Stimulated activated CD8-positive, alpha-beta memory T cell treated with anti-CD3 and anti-CD28 coated beads, Interleukin-7, amount 100 ng/mL, for 24 hours (primary cell): ENCODE measurements at places on chromosomes 6 and 20.

GRCh38 chr20:44586289-44586911, 4.0 kb downstream of the PKIG start:
- DNase-seq: no peak

DNA sequence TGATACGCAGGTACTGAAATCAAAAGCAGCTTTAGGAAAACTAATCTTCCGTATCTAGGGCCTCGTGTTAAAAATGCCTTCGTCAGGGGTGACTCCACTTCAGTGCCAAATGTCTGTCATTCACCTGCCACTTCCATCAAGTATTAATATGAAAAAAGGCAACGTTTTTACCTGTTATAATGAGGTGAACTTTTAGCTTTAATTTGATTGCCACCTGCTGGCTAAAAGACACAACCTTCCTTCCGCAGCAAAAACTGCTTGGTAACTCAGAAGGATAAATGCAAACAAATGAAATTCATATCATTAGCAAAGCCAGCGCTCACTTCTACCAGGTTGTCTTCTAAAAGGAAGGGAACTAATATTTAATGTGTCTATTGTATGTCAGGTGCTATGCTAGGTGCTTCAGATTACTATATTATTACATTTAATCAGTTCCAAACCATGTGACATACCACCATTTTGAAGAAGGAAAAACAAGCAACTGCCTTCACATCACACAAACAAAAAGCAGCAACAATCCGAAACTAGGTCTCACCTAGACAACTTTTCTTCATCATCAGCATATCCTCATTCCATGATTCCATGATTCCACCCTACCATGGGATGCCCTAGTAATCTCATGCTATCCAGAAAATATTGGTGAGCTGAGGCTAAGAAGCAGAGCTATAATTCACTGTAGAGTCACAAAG, 20.6 kb upstream of the ARHGAP18 start:
- no peak for DNase-seq

DNA sequence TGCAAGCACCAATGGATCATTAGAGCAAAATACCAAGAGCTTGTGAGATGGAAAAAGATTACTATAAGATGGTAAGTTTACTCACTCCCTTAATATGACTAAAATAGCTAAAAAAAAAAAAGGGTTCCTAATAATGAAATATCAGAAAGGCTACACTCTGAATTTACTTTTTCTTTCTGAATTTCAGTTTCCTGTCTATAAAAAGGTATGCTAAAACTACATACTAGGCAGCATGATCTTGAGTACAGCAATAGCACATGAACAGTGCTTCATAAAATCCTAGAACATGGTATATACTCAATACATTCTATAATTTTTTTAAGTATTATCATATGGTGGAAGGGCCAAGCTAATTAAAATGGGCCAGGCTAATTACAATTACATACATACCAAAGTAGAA, 24.0 kb upstream of the FAM135A start:
- no peak for DNase-seq

DNA sequence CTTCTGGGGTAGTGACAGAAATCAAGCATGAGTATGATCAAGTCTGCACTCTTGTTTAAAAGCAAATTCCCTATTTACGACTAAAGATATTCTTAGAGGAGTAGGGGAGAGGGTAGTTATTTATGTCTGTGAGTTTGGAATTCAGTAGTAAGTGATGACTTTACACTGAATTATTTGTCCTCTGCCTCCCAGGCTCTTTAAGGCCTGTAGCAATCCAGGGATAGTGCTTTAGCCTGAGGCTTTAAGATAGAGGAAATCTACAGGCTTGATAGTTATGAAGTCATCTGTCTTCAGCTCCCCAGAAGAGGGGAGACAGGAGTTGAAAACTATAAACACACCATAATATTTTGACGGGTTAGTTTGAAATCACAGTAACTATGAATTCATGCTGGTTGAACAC, 664.5 kb downstream of the EPM2A start:
- DNase-seq: no peak

DNA sequence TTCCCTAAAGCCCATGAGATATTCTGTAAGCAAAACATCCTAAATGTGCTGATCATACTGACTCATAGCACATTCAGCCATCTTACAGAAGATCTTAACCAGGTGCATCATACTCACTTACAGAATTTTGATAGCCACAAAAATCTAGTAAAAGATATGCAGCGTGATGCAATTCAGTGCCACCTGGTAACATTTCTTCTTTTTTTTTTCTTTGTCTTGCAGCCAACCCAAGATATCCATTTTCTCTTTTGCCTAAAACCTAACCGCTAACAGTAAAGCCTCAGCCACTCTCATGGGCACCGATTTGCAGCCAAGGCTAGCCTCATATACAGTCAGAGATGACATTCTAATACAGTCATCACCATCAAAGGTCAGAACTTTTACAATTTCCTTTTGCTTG, 293.3 kb downstream of the HACE1 start:
- no peak for DNase-seq

- DNase-seq: no peak
Observed at GRCh38 chr20:9241232-9241692, 172.4 kb downstream of the PLCB4 start.

DNA sequence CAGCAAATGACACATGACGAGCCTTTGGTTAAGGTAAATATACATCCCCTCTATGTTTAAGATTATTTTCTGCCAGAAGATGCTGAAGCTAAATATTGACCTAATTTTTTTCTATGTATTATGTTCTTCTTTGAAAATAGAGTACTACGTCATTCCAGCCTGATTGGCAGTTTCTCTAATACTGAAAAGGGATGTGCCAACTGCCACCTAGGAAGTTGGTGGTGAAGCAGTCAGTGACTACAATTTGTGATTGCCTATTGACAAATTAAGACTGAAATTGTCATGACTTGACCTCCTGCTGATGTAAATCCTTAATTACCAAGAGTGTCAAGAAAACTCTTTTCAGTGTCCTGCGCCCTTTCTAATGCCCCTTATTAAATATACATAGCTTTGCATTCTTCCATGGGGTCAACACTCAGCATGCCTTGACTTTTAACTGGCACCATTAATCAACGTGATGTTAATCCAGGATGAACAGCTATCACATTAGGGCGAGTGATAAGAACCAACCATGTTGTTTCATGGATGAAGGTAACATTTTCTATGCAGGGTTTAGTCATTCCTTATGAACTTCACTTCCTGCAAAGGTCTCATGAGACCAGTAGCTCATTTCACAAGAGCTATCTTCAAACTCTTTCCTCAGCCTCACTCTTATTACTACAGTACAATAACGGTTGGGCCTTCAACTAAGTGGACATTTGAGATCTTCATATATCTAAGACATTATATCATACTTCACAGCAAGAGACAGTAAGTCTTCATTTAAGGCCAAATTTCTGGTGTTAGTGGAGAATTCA, 22.5 kb upstream of the SGK1 start:
- no peak for DNase-seq

DNA sequence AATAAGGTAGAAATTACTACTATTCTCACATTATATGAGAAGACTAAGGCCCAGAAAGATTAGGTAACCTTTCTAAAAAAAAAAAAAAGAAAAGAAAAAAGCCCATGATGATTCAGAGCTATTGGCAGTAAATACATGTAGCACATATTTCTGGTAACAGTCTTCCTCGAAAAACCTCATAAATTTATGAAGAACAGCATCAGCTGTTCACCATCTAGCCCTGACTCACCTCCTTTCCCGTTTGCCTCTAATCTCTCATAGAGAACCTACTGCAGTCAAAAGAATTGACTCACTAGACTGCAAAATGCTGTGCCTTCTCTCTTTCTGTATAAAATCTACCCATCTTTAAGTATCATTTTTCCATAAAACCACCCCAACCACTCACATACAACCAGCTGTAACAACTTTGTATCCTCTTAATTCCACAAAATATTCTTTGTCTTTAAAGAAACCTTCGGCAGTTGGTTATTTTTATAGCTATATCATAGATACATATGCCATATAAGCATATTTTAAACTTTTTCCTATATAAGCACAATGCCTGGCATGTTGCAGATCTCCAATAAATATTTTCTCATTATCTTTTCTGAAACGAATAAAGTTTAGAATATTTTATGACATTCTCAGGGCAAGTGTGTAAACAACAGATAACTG, 152.7 kb upstream of the ENPP5 start:
- DNase-seq: no peak

GRCh38 chr20:58072695-58073671, 155.5 kb downstream of the ANKRD60 start:
- DNase-seq: no peak

DNA sequence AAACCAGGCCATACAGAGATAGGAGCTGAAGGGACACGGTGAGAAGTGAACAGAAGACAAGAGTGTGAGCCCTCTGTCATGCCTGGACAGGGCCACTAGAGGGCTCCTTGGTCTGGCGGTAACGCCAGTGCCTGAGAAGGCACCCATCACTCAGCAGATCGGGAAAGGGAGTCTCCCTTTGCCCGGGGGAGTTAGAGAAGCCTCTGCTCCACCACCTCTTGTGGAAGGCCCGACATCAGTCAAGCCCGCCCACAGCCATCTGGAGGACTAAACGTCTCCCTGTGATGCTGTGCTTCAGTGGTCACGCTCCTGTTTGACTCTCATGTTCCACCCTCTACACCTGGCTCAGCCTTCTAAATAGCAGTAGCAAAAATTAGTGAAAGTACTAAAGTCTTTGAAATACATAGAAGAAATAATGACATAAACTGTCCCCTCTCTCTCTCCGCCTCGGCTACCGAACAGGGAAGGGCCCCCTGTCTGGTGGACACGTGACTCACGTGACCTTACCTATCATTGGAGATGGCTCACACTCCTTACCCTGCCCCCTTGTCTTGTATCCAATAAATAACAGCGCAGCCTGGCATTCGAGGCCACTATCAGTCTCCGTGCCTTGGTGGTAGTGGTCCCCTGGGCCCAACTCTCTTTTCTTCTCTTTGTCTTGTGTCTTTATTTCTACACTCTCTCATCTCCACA, 66.7 kb downstream of the RPP21 start:
- DNase-seq: peak; percentile 30

DNA sequence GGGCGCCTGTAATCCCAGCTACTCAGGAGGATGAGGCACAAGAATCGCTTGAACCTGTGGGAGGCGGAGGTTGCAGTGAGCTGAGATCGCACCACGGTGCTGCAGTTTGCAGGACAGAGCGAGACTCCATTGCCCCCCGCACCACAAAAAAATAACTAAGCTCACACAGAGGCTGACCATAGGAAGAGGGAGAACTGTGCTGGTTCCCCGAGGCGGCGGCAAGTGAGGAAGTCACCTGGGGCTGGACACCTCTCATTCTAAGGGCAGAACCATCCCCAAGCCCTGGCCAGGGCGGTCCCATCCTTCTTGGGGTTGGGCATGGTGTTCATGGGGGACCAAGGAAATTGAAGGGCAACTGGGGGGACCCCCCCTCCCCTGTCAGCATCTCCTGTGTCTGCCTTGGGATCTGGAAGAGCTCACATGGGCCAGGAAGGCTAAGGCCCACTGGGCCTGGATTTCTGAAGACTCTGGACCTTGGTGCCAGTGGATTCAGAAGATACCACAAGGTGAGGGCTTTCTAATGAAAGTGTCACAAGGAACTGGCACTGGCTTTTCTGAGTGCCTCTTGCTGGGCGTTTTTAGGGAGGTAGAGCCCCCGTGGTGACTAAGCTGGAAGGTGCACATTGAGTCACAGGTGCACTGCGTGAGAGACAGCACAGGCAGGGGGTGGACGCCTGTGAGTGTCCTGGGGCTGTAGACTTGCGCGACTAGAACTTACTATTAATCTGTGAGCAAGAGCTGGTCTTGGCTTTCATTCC, 11.5 kb downstream of the IRF4 start:
- DNase-seq: peak; percentile 40

- no peak for DNase-seq
Observed at GRCh38 chr6:46473881-46474280, 17.4 kb downstream of the RCAN2 start.

GRCh38 chr6:51854876-51855275, 232.5 kb downstream of the PKHD1 start:
- DNase-seq: no peak

GRCh38 chr20:63083831-63084562, 77.2 kb upstream of the BHLHE23 start:
- DNase-seq: no peak

- no peak for DNase-seq
Observed at GRCh38 chr6:152636021-152636608, 1.0 kb downstream of the SYNE1 start.

DNA sequence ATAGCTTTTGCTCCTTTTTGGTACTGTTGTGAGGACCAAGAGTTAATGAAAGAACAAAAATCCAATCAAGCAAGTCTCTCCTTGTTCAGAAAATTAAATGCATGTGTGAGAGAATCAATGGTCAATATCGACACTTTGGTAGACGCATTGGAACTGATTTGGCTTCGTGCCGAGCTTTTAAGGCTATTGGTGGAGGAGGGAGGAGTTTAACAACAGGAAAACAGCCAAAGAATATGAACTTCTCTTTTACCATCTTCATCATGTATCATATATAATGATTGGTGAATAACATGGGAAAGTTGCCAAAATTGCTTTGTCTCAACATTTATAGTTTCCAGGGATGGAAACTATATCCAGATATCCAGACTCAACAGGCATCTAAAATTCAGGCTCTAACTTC, 266.5 kb upstream of the CITED2 start:
- no peak for DNase-seq

GRCh38 chr6:93423542-93423941, 4.2 kb upstream of the EPHA7 start:
- DNase-seq: no peak

DNA sequence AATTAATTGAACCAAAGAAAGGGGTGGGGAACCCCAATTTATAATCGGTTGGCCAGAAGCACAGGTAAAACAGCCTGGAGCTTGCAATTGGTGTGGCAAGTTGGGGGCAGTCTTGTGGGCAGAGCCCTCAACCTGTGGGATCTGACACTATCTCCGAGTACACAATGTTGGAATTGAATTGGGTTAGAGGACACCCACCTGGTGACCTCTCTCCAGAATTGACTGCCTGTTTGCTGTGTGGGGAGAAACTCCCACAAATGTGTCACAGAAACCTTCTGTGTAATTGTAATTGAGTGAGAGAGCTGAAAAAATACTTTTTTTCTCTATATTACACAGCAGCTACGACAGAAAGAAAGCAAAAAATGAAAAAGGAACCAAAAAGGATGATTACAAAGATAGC, 53.0 kb upstream of the FAM83C start:
- DNase-seq: no peak

- DNase-seq: no peak
Observed at GRCh38 chr6:156982168-156982567, 205.0 kb downstream of the ARID1B start.

- DNase-seq: no peak
Observed at GRCh38 chr6:31031095-31031494, 20.8 kb downstream of the MUC22 start.
